ENCODE measurements at places on chromosomes 3 and 15. TPM values are rescaled to one million over a fixed set of nuclear protein-coding genes. Genes with fewer than 3 reads are reported as not detected.
A peak's percentile ranks its signal among the peaks of the same experiment; 100 is the strongest.

FOXL2NB gene
- total RNA-seq = 0.51 TPM

GUCA1C gene
- not detected for total RNA-seq

- DNase-seq = no peak
These were observed 7.9 kb downstream of the DUOX1 start for GRCh38 chr15:45137703-45138102.

DNA sequence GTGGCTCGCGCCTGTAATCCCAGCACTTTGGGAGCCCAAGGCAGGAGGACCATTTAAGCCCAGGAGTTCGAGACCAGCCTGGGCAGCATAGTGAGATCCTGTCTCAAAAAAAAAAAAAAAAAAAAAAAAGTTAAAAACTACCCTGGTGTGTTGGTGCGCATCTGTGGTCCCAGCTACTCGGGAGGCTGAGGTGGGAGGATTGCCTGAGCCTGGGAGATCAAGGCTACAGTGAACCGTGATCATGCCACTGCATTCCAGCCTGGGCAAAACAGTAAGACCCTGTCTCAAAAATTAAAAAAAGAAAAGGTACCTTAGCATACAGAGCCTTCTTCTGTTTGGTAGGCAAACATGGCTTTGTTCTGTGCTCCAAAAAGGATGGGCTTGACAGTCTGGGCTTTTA is 57.5 kb downstream of the PTPRG start:
- DNase-seq = no peak

SERPINI1 gene
- total RNA-seq = 2.2 TPM

DNA sequence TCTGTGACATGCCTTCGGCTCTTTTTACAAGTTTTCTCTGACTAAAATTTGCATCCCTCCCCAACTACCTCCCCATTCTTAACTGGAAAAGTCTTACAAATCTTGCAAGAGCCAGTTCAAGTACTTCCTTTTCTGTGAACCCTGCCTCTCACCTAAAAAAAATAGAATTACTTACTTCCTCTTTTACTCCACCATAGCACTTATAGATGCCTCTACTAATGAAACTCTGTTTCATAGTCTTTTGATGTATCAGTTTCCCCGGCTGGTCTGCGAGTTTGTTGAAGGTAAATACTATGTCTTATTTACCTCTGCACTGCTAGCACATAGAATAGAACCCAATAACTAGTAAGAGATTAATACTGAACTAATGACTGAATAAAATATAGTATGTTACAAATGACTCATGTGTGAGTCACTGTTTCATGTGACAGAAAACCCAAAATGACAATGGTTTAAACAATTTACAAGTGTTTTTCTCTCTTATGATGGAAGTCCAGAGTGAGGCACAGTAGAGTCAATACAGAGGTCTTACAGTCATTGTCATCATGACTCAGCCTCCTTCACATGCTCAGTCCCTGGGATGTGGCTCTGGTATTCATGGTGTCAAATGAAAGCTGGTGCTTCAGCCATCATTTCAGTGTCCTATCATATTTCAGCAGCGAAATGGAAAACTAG is 393.5 kb downstream of the RSL24D1 start:
- peak; percentile 29 for DNase-seq

SNX22 gene
- 1.3 TPM for total RNA-seq

GRCh38 chr15:31327669-31328427 is 1.2 kb downstream of the KLF13 start:
- peak; percentile 33 for DNase-seq

GRCh38 chr3:20406611-20407011 is 220.6 kb upstream of the SGO1 start:
- no peak for DNase-seq

DNA sequence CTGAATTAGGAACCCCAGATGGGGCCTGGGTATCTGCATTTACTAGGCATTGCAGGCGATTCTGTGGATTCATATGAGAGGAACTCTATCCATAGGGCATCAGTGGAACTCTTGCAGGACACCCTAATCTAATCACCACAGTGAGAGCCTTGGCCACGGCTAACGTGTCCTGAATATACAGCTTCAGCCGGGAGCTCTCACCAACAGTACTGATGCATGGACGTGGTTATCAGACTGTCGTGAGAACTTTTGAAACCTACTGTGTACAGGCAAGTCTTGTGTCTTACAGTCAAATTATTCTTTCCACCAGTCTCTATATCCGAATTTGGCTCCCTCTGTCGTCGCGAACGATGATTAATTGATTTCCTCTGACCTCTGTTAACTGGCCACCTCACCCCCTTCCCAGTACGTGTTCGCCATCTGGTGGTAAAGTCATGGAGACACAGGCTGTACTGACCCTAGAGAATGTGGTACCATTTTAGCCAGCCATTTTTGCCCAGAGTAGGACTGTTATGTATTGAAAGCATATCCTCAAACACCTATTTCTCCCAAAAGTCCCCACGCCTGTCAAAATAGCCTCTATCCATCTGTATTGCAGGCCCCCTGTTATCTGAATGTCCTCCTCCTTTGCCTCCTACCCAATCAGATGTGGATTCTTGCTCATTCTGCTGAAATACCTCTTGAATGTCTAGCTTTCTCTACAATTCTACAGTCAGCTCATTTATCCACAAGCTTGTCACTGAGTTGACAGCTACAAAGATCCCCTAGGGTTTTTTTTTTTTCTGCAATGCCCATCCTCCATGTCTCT is 39.7 kb downstream of the GLDN start:
- peak; percentile 72 for DNase-seq

DNA sequence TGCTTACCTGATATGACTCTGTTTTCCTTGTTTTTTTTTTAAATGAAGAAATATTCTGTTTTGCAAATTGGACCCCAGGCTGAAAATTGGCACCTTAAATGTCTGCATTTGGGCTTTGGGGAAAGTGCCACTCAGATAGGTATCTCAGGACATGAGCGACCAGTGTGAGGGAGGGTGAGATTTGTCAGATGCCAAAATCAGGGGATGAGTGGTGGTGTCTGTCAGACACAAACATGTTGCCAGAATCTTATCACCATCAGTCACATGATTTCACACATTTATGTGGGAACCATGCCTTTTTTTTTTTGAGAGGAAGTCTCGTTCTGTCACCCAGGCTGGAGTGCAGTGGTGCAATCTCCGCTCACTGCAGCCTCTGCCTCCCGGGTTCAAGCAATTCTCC is 75.6 kb upstream of the OSBPL11 start:
- DNase-seq = no peak

GRCh38 chr15:80070840-80071239 is 11.4 kb downstream of the ZFAND6 start:
- no peak for DNase-seq

LRRK1 gene
- 20.1 TPM for total RNA-seq

DNA sequence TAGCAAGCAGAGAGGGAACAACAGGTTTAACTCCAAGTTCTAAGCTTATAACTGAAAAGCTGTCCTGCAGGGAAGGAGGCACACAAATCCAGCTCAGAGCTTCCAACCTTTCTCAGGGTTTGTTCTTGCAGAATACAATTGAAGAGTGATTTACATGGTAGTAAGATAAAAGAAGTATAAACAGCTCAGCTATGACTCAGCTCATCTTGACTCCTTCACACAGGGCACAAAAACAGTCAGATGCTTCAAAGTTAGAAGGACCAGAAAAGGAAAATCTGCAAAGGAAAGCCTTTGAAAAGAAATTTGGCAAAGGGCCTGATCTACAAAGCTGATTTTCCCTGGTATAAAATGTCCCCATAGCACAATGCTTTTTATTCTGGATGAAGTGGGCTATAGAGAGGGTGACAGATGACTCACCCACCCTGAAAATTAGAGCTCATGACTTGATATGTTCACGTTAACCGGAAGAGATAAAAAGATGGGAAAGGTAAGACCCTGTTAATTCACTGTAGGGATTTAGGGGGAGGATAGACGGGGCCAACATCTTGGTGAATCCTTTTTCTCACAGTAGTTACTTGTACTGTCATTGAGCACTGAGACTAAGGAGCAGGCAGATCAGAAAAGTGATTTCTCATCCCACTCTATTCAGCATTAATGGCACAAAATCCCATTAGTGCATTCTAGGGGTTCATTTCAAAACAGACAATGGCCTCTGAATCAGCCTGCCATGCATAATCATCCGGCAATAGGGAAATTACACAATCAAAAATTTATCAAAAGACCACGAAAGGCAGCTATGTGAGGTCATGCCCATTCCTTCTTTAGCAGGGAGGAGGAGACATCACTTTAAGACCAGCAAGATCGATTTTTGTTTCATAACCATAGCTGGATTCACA is 143.5 kb downstream of the GAP43 start:
- no peak for DNase-seq

DNA sequence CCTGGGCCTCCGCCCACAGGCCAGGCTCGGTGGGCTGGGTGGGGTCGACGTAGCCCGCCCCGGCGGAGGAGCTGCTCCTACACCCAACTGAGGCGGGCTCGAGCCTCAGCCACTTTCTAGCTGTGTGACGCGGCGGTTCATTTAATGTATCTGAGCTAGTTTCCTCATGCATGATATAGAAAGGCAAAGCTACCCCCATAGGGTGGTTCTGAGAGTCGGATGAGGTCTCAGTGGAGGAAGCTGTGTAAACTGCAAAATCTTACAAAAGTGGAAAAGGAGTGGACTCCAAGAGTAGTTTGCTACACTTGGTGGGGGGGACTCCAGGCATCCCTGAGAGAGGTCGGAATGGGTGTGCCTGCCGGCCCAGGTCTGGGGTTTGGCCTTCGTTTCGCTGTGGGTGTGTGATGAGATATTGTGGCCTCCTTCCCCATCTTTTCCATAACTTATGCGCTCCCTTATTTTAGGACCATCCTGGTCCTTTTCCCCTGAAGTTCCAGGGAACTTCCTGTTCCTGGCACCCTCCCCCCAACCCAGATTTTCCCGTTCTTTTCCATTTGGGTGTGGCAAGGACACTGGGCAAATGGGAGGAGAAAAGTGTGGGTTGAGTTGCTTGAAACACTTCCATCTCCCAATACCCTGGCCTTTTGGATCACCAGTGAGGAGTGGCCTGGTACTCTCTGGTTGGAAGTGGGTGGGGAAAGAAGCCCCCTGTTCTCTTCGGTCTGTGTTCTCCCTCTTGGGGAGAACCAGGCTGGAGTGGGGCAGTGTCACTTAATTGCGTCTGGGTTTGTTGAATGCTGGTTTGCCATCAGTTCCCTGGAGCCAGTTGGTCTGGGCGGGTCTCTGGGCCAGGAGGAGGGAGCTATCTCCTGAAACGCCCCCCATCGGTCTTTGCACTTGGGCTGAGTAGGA is 1.1 kb downstream of the PDIA5 start:
- DNase-seq = peak; percentile 37

GRCh38 chr15:69637818-69638217 is 185.2 kb downstream of the RPLP1 start:
- no peak for DNase-seq

ROBO2 gene
- not detected for total RNA-seq

GRCh38 chr15:85619992-85620689 is 174.6 kb downstream of the KLHL25 start:
- no peak for DNase-seq

DNA sequence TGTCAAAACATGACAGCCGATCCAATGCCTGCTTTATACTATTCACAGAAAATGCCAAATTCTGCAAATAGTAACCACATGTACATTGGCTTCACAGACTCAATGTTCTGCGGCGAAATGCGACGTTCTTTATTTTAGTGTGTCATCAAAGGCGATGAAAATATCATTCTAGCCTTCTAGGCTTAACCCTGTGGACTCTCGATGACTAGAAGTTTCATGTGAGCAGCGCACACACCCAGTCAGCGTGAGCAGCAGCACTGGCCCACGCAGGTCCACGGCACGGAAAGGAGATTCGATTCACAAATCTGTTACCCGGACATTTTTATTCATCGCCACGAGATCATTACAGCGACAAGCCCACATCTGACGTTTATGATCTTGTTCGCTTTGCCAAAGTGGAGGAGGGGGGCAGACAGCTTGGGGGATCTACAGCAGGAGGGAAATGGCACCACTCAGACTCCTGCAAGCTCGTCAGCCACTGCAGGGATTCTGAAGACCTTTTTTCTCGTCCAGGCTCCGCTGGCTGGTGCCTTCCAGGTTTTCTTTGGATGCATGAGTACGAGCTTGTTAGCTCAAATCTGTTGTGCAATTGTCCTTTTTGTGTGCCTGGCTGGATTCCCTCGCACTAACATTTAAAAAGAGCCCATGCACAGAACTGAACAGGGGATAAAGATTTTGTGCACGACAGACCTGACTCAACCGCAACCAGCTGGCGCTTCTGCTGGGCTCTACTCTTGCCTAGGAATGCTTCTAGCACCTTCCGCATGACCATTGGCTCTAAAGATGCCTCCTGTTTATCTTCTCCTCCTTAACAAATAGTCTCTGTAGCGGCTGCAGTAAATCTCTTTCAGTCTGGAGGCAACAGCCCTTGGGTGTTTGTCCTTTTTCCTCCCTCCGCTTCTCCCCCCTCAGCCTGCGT is 938.4 kb downstream of the MCTP2 start:
- DNase-seq = no peak

- no peak for DNase-seq
These were observed 13.2 kb upstream of the SLC2A2 start for GRCh38 chr3:171039674-171040073.

DNA sequence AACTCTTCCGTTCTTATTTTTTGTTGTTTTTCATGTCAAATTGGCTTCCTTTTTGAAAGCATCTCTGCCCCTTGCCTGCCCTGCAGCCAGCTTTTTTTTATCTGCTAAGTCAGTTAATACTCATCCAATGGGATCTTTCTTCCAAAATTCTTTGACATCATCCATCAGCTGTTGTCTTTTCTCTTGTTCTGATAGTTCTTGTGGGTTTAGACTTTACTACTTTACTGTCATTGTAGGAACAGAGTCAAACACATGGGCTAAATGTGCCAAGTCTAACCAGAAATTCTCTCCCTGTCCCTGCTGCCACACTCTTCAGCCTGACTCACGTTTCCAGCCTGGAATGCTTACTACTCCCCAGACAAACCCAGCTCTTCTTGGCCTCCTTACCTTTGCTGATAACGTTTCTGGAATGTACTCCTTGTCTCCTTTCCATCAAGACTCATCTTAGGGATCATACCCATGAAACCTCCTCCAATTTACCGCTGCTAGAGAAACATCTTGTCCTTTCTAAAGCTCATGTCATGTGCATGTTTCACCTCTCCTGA is 10.7 kb upstream of the VPS8 start:
- DNase-seq = no peak

DNA sequence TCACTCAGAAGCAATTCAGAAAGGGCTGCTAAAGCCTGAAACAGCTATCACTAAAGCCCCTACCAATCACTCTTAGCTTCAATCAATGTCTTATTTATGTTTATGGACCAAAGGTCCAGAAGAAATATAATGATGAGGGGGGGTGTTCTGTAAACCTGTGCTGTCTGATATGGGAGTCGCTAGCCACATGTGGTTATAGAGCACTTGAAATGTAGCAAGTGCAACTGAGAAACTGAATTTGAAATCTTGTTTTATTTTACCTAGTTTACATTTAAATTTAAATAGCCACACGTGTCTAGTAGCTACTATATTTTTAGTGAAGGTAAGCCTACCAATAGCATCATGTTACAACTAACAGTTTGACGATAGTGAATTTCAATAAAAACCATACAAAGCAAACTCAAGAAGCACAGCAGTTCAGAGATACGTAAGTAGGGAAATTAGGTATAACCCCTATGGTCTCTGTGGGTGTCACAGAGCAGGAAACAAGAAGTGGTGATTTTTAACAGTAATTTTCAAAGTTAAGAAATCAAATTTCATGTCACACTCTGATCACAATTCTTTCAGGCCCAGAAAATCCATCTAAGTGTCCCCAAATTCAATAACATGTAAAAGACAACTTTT is 3.6 kb downstream of the POU1F1 start:
- DNase-seq = no peak

ARNT2 gene
- 3.6 TPM for total RNA-seq

- no peak for DNase-seq
These were observed 238.2 kb upstream of the NAALADL2 start for GRCh38 chr3:174620855-174621472.

NCBP2 gene
- 67.1 TPM for total RNA-seq

TMCO5A gene
- not detected for total RNA-seq

Data from Calu3 (cell line).